ENCODE measurements at places on chromosomes 11 and 22.

DNA sequence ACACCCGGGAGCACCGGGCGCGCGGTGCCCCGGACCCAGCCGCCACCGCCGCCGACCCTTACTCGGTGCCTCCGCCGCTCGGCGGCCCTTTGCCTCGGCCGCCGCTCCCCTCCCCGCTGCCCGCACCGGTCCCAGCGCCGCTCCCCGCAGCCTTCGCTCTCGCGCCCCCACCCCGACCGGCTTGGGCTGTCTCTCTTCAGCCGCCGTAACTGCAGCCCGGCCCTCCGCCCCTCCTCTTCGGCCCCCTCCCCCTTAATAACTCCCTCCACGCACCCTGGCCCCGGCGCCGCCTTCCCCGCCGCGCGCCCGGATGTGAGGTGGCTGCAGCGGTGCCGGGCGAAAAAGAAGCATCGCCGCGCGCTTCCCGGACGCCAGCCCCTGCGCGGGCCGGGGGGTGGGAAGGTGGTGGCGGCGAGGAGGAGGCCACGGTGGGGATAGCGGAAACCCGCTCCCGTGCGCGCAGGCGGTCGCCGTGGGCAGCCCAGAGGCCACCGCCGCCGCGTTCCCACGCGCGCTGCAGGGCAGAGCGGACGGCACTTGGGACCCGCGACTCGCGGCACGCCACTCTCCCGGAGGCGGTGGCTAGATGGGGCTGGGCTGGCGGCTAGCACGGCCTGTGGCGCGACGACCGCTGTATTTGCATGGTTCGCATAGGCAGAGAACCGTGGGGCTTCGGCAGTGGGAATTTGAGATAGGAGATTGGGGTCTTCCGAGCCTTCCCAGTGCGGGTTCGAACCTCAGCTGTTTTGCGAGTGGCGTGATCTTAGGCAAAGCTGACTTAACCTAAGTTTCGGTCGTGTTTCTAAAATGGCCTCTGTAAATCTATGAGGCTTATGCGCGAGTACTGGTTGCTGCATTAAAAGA lies at the start of gene EIF4ENIF1:
EIF4ENIF1 (minus strand) TSS at position 211 of the 864 bp plus-strand sequence. CDS start 1,124 bp downstream, outside the sequence.
- peak; percentile 91 for DNase-seq

DNA sequence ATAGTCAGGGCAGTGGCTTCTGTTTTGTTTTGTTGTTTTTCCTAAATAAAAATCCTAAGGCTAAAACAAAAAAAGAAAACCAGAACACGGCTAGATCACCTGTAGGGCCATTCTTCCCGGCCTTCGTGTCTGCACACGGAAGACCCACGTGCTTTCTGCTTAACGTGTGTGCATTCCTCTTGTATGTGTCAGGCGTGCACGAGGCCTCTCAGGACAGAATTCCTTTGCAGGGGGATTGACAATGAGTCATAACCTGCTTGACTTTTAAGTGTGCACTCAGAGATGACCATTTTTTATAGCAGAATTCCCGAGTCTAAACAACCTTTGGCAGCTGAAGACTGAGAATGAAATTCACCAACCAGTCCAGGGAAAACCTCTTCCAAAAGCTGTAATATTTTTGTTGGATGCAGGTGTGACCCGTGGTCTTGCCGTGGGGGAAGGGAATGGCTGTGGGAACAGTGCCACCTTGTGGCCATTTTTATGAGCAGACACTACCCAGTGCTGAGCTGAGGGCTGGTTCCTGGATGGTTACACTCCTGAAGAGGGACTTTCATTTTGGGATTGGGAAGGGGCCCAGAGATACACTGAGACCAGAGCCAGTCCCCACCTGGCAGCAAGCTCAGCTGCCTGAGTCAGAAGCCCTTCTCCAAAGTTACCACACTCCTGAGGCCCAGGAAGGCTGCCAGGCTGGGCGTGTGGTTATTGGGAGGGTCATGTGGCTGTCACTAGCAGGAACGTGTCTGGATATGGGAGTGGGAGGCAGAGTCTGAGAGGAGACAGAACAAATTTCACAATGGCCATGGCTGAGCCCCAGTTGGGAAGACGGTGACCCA lies 35.7 kb upstream of the DKK3 start:
- DNase-seq: peak; percentile 61

GRCh38 chr11:122847466-122847865 lies 9.2 kb downstream of the CRTAM start:
- DNase-seq: peak; percentile 82

- DNase-seq: no peak
These were observed 56.2 kb downstream of the SLC22A12 start for GRCh38 chr11:64647019-64647779.

- DNase-seq: no peak
These were observed 19.2 kb upstream of the MMP13 start for GRCh38 chr11:102974552-102975280.

DNA sequence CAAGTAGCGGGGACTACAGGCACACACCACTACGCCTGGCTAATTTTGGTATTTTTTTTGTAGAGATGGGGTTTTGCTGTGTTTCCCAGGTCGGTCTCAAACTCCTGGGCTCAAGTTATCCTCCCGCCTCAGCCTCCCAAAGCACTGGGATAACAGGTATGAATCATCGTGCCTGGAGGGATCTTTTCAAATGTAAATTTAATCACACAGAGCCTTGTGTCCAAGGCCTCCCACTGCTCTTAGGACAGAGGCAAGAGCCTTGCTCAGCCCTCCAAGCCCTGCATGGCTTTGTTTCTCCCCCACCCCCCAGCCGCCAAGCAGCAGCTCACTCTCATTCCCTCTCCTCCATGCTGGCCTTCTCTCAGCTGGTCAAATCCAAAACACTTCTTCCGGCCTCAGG lies 75.3 kb upstream of the CREB3L1 start:
- no peak for DNase-seq

DNA sequence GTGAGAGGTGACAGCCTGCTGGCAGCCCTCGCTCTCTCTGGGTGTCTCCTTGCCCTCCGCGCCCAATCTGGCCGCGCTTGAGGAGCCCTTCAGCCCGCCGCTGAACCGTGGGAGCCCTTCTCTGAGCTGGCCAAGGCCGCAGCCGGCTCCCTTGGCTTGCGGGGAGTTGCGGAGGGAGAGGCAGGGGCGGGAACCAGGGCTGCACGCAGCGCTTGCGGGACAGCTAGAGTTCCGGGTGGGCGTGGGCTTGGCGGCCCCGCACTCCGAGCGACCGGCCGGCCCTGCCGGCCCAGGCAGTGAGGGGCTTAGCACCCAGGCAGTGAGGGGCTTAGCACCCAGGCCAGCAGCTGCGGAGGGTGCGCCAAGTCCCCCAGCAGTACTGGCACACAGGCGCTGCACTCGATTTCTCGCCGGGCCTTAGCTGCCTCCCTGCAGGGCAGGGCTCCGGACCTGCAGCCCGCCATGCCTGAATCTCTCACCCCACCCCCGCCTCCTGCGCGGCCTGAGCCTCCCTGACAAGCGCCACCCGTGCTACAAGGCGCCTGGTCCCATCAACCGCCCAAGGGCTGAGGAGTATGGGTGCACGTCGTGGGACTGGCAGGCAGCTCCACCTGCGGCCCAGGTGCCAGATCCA lies 1526.1 kb downstream of the FAM181B start:
- DNase-seq: no peak

GRCh38 chr22:29607426-29607825 lies 4.0 kb downstream of the NF2 start:
- no peak for DNase-seq

DNA sequence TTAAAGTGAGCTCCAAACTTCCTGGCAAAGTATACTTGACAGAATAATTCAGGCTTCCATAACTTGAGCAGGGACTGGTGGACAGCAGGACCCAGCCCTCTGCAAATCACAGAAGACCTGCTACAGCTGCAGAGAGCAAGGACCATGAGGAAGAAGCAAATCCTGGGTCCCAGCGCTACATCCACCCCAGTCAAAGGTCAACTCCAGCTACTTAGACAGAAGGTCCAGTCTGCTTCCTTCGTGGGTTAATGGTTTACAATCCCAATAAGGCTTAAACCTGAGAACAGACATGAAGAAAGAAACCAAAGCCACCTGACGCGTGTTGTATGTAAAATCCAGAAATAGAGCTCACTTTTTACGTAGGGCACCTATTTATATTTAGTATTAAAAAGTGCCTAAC lies 57.7 kb downstream of the SHANK2 start:
- no peak for DNase-seq

DNA sequence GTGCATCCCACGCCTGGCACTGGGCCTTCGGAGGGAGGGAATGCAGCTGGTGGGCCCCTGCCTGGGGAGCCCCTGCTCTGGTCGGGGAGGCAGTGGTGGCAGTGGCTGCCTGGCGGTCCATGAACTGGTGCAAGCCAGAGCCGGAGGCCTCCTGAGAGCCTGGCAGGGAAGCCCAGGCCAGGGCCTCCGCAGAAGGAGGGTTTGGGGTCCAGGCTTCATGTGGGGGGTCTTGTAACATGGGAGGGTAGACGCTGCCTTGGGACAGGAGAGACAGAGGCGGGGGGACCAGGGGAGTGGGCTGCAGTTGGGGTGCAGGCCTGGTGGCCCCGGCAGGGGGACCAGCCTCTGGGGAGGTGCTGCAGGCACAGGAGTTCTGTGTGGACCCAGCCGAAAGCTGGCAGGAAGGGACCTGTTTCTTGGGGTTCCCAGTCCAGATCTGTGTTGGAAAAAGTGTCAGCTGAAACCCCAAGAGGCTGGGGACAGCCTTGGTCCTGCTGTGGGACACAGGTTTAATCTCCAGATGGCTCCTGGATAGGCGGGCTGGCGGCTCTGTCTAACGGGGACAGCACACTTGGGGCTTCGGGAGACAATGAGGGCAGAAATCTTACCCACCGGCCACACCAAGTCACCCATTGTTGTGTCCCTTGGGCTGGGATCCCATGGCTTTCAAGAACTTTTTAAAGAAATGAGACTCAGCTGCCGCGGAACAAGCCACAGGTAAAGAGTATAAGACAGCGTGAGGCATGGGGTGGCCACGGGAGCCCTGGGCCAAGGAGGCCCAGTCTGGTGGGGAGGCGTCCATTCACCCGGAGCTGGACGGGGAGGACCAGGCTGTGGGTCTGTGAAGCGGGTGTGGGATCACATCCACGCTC lies 73.5 kb downstream of the KCNQ1 start:
- DNase-seq: no peak

GRCh38 chr11:44593251-44593650 lies 27.8 kb downstream of the CD82 start:
- peak; percentile 45 for DNase-seq

- peak; percentile 35 for DNase-seq
These were observed 712 bp upstream of the SLC2A11 start for GRCh38 chr22:23856721-23857605.

- DNase-seq: no peak
These were observed 213.0 kb upstream of the E2F8 start for GRCh38 chr11:19453651-19454257.

DNA sequence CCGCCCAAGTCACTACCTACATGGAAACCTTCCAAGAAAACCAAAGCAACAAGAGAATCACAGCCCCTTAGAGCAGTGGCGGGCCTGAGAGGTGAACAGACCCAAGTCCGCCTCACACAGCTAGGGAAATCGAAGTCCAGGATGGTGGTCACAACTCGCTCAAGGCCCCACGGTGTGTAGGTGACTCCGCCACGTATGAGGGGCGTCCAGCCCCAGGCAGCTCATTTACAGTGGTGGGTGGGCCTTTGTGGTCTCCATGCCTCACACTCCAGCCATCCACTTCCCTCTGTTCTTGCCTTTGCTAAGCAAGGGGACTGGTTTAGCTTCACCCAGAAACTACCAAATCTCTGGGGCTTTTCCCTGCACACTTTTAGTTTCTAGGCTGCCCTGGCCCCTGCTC lies 9.7 kb upstream of the TCF20 start:
- DNase-seq: no peak

DNA sequence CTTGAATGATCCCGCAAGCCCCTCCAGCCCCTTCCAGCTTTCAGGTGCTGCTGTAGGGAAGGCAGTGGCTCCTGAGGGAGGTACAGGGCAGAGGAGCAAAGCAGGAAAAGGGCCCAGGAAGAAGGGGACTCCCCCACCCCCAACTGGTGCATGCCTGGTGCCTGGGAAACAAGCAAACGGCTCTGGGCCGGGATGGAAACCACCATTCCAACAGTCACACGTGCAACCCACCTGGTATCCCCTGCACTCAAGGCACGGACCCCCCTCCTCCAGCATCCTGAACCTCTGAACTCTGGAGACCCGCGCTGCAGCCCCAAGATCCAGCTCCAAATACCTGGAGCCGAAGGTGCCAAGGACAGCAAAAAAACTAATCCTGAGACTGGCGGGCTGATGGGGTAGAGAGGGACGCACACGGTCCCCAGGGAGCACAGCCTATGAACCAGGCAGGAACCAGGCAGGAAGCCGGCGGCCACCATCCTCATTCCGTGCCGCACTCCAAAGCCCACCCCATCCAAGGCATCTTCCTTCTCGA lies 537 bp downstream of the SCN4B start:
- DNase-seq: no peak

GRCh38 chr22:37484480-37485394 lies 1.4 kb downstream of the MFNG start:
- peak; percentile 81 for DNase-seq

DNA sequence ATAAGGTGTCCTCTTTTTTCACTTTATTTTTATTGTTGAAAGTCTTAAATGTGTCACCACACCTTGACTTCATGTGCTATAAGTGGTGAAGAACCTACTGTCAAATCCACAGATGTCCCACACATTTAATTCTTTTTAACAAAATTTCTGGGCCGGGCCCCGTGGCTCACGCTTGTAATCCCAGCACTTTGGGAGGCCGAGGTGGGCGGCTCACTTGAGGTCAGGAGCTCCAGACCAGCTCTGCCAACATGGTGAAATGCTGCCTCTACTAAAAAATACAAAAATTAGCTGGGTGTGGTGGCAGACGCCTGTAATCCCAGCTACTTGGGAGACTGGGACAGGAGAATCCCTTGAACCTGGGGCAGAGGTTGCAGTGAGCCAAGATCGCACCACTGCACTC lies 3.0 kb downstream of the CBL start:
- no peak for DNase-seq

- no peak for DNase-seq
These were observed 1268.0 kb downstream of the JRKL start for GRCh38 chr11:97657852-97658251.

GRCh38 chr11:63573881-63574855 lies 11.0 kb upstream of the PLAAT2 start:
- peak; percentile 89 for DNase-seq

GRCh38 chr11:122105044-122105758 lies 10.8 kb downstream of the BLID start:
- no peak for DNase-seq

DNA sequence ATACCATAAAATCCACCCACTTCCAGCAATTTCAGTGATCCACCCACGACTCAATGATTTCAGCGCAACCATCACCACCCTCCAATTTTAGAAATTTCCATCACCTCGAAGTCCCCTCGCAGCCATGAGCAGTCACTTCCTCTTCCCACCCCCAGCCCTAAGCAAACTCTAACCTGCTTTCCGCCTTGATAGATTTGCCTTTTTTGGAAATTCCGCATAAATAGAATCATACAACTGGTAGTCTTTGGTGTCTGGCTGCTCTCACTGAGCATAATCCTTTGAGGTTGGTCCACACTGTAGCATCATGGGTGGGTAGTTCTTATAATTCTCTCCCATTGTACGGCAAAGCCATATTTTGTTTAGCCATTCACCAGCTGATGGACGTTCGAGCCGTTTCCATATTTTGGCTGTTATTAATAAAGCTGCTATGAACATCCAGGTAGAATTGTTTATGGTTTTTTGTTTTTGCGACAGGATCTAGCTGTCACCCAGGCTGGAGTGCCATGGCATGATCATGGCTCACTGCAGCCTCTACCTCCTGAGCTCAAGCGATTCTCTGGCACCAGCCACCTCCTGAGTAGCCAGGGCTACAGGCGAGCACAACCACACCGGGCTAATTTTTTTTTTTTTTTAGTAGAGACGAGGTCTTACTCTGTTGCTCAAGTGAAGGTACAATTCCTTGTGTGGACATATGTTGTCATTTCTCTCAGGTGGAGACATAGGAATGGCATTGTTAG lies 16.0 kb downstream of the PIM3 start:
- peak; percentile 80 for DNase-seq

GRCh38 chr11:68498903-68499883 lies 38.6 kb downstream of the PPP6R3 start:
- no peak for DNase-seq
